ENCODE measurements at places on chromosomes 12 and 14. TPM values are rescaled to one million over a fixed set of nuclear protein-coding genes. Genes with fewer than 3 reads are reported as not detected.

DNA sequence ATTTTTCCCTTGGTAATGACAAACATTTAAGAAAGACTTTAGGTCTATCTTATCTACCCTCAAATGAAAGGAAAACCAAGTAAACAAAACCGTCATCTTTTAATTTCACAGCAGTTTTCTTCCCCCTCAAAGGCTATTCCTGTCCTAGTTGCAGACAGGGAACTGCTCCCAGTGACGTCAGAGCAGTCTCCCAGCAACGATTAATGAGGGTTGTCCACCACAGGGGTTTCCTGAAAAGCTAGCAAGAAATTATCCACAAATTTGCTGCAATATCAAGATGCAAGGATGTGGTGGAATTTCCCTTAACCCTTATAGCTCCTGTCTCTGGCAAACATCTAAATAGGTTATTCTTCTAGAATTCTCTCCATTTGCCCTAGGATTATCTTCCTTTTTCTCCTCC, 89.1 kb upstream of the STAC3 start:
- DNase-seq, result no peak

GRCh38 chr12:39923364-39923763, 182.5 kb downstream of the SLC2A13 start:
- no peak for DNase-seq

The KRT83 gene
- not detected for polyA plus RNA-seq

DNA sequence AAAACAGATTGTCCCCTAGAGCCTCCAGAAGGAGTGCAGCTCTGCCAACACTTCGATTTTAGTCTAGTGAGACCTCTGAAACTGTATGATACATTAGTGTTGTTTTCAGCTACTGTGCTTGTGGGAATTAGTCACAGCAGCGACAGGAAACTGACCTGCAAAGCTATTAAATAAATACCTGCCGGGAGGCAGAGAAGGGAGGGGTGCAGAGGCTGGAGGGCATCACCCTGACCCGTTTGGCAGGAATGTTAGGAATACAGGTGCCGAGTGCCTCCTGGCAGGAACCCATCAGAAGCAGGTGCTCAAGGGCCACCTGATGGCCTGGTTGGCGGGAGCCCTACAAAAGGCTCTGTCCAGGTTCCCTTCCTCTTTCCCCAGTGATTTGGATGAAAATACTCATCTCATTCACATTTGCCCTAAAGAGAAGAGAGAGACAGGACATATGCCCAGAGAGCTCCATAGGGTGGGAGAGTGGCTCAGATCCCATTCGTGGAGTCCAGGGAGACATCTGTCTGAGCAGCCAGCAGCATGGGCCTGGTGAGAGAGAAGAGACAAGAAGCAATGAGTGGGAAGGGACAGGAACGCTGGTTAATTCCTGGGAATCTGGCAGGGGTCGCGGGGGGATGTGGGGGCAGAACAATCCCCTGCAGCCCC, 44.6 kb downstream of the C14orf132 start:
- DNase-seq, result no peak

Measured in HepG2 (cell line).